ENCODE measurements at places on chromosomes 5 and 9.

DNA sequence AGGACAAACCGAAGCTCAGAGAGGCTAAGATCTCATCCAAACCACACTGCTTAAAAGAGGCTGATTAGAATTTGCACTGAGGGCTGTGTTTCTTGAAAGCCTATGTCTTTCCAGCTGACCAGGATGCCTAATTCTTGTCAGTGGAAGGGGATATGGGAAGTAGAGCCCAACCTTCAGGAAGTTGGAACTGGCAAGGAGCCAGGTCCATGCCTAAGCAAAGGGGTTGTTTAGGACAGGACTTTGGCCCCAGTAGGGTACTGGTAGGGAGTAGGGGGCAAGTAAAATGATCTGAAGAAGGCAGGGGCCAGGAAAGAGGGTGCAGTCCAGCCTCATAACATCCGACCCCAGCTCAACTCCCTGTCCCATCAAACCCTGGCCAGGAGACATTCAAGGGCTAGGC lies 130.9 kb downstream of the GAS1 start:
- DNase-seq: no peak

DNA sequence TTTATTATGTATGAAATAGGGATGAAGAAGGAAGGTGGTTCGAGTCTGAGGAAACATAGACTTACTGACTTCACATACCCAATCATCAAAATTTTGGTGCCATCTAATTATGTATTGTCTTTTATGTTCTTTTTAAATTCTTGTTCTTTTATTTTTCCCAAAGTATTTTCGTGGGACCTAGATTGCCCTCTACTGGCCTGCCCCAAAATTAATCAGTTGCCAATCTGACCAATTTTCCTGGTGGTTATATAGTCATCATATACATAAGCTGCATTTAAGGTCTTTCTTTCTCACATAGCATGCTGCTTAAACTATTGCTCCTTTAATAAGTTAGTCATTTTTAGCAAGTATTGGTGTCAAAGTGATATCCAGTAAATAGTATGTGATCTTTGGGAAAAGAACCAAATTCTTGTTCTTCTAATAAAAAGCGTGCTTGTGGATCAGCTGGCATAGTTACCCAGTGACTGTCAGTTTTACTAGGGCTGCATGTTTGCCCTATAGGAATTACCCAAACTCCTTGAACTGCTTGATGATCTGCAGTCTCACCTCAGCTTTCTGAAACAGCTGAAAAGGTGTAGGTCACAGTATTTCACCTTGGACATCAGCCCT lies 223.5 kb downstream of the SH3GL2 start:
- DNase-seq: no peak

- DNase-seq: no peak
Observed at GRCh38 chr5:133820507-133820906, 147.9 kb downstream of the C5orf15 start.

DNA sequence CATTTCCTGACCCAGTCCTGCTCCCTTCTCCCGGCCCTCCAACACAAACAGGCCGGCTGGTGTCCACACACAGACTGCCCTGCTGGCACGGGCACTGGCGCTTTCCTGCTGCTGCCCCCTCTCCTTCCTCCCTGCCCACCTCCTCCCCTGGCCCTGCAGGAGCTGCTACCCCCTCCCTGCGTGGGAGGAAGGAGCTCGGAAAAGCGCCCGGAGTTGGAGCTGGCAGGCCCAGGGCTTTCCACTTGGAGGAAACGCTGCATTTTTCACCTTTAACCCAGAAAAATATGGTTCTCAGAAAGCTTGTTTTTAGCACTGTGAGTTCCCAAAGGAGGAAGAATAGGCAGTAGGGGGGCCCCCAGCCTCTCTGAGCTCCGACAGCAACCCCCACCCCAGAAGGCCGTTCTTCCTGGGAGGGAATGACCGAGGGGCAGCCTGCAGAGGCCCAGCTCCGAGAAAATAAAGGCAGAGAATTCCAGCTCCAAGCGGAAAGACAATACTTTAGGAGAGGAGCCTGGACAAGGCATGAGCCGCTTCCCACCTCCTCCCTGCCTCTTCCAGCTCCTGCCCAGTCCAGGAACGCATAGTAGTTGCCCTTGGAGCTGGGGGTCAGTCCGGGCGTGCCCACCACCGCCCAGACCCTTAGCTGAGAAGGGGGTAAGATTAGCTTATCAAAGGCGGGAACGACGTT lies 88.9 kb downstream of the LIFR start:
- no peak for DNase-seq

GRCh38 chr5:132110930-132111329 lies 37.3 kb downstream of the CSF2 start:
- no peak for DNase-seq

- DNase-seq: no peak
Observed at GRCh38 chr5:168184103-168184502, 107.3 kb upstream of the WWC1 start.

DNA sequence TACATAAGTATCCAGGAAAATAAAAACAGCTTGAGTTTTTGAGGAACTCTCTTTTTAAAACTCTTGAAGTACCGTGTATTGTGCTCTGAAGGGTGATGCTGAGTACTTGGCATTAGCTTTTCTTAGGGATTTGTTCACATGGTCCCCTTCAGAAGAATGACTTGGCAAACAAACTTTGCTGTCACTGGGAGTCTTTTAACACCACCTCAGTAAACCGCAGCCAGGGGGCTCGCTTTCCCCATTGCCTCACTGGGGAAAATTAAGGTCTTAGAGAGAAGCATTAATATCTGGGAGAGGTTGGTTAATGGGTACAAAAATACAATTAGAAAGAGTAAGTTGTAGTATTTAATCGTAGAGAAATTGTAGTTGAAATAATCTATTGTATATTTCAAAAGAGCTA lies 105.9 kb upstream of the DAP start:
- DNase-seq: no peak
